ENCODE measurements at places on chromosomes 5 and 9.

GRCh38 chr5:52269859-52270258 lies 517.9 kb upstream of the ITGA1 start:
- DNase-seq = no peak

DNA sequence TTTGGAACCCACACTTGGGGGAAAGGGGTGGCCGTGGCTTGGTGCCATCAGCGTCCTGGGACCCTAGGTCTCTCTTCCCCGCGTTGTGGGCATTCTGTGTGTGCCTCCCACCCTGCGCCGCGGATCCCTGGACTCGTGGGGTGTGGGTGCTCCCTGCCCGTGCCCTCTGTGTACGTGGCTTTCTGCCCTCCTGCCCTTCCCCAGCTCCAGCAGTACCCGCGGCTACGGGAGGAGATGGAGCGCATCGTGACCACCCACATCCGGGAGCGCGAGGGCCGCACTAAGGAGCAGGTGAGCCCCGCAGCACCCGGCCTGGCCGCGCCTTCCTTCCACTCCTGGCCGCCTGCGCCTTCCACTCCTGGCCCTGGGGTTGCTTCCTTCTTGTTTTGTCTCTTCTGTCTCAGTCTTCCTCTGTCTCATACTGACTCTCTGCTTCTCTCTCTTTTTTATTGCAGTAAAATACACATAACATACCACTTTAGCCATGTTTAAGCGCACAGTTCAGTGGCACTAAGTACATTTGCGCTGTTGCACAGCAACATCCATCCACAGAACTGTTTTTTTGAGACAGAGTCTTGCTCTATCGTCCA lies 30.7 kb downstream of the DNM1 start:
- no peak for DNase-seq

- DNase-seq = no peak
Observed at GRCh38 chr9:132646726-132647125, 23.1 kb downstream of the DDX31 start.

DNA sequence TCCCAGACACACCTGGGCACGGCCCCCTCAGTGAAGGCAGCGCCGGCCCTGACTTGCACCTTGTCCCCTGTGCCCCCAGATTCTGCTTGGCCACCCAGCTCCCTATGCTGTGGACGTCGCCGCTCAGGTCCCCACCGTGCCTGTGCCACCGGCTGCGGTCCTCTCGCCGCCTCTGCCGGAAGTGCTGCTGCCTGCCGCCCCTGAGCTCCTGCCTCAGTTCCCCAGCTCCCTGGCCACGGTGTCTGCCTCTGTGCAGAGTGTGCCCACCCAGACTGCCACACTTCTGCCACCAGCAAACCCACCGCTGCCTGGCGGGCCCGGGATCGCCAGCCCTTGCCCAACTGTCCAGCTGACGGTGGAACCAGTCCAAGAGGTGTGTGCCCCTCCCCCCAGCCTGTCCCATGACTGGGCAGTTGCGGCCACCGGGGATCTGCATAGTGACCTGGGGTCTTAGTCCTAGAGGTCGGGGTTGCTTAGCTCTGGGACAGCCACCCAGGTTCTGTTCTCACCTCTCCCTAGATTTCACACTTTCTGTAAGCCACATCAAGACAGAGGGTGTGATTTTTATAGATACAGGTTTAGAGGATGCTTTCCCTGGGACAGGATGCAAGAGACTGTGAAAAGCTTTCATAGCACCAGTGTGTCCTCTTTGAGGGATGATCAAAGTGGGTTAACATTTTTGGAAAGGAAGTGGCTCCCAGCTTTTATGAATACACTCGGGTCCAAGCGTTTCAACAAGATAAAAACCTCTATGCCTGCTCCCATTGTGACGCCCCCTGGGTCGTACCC lies 78.0 kb downstream of the WNK2 start:
- no peak for DNase-seq

- DNase-seq = no peak
Observed at GRCh38 chr9:136312436-136312835, 8.5 kb upstream of the CCDC187 start.

DNA sequence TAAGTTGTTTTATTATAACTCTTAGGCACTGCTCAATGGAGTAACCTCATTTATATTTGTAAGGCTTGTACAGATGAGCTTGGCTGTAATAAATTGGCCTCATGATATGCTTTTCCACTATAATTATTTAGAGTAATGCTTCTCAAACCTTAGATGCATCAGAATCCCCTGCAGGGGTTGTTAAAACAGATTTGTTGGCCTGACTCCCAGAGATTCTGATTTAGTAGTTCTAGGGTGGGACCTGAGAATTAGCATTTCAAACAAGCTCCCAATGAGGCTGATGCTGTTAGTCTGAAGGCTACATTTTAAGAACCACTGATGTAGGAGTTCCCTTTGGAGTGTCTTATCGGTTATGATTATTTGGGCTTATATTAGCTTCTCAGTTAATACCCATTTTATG lies 38.2 kb upstream of the ARSB start:
- DNase-seq = no peak

DNA sequence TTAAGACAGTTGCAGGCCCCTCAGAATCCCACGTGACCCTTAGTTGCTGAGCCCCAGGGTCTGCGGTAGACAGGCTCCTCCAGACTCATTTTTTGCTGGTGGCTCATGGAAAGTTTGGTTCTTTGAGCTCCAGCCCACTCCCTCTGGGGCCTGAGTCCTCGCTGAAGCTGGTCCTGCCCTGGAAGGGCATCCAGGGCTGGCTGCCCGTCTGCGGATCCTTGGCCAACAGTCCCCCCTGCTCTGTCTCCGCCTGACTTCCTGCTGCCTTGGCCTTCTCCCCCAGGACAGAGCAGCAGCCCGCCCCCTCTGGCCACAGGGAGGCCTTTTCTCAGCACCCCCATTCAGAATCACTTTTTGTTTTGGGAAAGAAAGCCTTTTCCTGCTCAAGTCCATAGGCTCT lies 24.4 kb downstream of the SLC6A7 start:
- DNase-seq = no peak

All from stimulated activated naive CD4-positive, alpha-beta T cell treated with Interleukin-2 at 50 U/mL for 16 hours (primary cell).